ENCODE measurements at places on chromosomes 6 and 20. TPM values are rescaled to one million over a fixed set of nuclear protein-coding genes. Genes with fewer than 3 reads are reported as not detected.
A peak's percentile ranks its signal among the peaks of the same experiment; 100 is the strongest.

- DNase-seq, result no peak
These were observed 401.6 kb upstream of the SULF2 start for GRCh38 chr20:48186915-48187314.

GRCh38 chr6:144989319-144990107 is 704.4 kb downstream of the UTRN start:
- peak; percentile 45 for DNase-seq

DNA sequence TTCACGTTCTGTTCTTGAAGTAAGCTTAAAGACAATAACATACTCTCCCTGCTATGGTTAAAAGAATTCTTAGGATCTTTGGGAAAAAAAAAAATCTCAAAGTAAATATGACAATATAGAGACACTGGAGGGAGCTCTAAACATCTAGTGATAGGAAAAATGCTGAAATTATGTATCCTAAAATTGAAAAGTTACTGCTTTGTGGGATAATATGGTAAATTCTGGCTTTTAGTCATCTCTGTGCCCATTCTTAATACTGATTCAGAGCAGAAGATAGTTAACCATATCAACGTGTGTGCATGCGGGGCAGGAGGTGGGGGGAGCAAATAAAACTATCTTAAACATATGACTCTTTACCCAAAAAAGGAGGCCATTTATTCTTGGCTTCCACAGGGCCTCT is 165.4 kb downstream of the GMPR start:
- peak; percentile 17 for DNase-seq

GRCh38 chr20:63490416-63490815 is 8.5 kb downstream of the EEF1A2 start:
- DNase-seq, result no peak

The MUCL3 gene
- total RNA-seq, result not detected

GRCh38 chr20:38046572-38046971 is 13.0 kb downstream of the RPRD1B start:
- no peak for DNase-seq

DNA sequence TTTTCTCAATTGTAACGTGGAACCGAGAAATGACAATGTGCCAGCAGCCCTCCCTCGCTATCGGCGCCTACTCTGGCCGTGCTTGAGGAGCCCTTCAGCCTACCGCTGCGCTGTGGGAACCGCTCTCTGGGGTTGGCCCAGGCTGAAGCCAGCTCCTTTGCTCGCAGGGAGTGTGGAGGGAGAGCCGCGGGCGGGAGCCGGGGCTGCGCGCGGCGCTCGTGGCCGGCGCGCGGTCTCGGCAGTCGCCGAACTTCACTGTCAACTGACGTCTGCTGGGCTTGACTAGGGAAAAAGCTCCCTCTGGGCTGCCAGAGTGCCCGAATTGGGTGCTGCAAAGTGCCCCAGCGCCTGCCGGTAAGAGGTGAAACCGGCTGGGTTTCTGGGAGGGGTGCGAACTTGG is 29.7 kb upstream of the GCNT2 start:
- no peak for DNase-seq

The GABRR1 gene
- not detected for total RNA-seq

The SLC22A23 gene
- total RNA-seq, result 70.6 TPM

Data from dermis blood vessel endothelial cell (primary cell).